ENCODE measurements at places on chromosomes 12 and 14.
A peak's percentile ranks its signal among the peaks of the same experiment; 100 is the strongest.

GRCh38 chr14:56224691-56225681 lies 106.8 kb downstream of the PELI2 start:
- no peak for DNase-seq

DNA sequence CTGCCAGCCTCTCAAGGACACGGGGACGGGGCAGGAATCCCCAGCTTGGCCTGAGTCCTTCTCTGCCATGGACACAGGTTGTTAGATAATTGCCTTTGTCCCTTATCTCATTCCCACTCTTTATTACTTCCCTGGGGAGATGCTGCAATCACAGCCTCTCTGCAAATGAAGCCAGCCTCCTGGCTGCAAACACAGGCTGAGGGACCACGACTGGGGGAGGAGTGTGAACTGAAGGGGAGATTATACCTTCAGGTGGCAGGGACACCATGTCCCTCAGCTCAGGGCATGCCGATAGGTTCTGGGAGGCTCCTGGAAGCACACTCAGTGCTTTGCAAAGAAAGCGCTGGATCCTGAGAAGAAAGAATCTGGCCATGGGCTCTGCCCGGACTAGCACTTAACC lies 16.1 kb upstream of the CHGA start:
- DNase-seq, result no peak

DNA sequence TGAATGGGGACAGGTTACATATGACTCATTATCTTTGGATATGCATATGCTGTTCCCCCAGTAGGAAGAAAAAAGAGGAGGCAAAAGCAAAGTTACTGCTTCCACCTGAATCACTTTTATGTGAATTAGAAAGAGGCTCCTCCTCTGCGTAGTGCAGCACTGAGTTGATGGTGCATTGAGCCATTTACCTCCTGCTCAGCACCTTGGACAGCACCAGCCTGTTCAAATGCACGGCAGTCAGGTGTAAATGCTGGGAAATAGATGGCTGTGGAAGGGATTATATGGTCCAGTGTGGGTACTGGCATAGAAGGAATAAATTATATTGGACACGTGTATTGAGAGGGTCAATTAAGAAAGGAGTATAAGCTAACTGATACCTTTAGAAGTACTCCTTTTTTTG lies 541.9 kb upstream of the SEL1L start:
- peak; percentile 19 for DNase-seq

GRCh38 chr14:72830356-72830755 lies 63.5 kb downstream of the DPF3 start:
- DNase-seq, result no peak

DNA sequence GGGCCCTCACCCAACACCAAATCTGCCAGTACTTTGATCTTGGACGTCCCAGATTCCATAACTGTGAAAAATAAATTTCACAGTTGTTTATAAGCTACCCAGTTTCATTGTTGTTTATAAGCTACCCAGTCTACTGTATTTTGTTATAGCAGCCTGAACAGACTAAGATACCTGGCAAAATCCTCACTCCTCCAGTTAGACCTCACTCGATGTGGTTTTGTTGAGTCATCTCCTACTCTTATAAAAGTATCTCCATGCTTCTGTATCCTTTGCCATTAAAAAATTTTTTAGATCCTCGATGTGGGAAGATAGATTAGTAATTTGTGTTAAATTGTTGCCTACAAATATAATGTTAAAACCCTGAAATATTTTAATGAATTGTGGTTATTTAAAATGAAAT lies 16.0 kb downstream of the TXNDC16 start:
- DNase-seq, result no peak

Data from fibroblast of skin of scalp (primary cell).